ENCODE measurements at places on chromosomes 13 and 19. TPM values are rescaled to one million over a fixed set of nuclear protein-coding genes. Genes with fewer than 3 reads are reported as not detected.

Gene ZNF536
- total RNA-seq = not detected

Gene RGCC
- total RNA-seq = 1.4 TPM

Gene ZNF829
- total RNA-seq = 3.8 TPM

Gene SERPINE3
- not detected for total RNA-seq

Gene VAV1
- total RNA-seq = 1.7 TPM

Gene LILRA2
- not detected for total RNA-seq

Gene ADM5
- under 0.01 TPM for total RNA-seq

Gene ZNF230
- 3.6 TPM for total RNA-seq

Gene SMAD9
- 0.34 TPM for total RNA-seq

Gene PDX1
- total RNA-seq = not detected

Gene ZNF665
- total RNA-seq = 6.5 TPM

Gene IZUMO4
- 2.4 TPM for total RNA-seq

Gene MTIF3
- total RNA-seq = 66.7 TPM

Gene C19orf81
- total RNA-seq = 0.68 TPM

Gene C19orf85
- total RNA-seq = not detected

Gene RUBCNL
- total RNA-seq = 0.07 TPM

Gene MAST1
- total RNA-seq = 0.28 TPM

Gene TTYH1
- total RNA-seq = not detected

Gene ZNF99
- total RNA-seq = not detected

Gene ERICH6B
- not detected for total RNA-seq

Gene TGFBR3L
- 5.8 TPM for total RNA-seq

Gene TLE6
- not detected for total RNA-seq

Gene RFPL4AL1
- not detected for total RNA-seq

Gene ICAM5
- total RNA-seq = 6.4 TPM

Gene SLC15A1
- 1.3 TPM for total RNA-seq

Gene CAB39L
- 8.2 TPM for total RNA-seq

Gene PRTN3
- total RNA-seq = not detected

Gene LILRA5
- total RNA-seq = not detected

Gene STOML3
- total RNA-seq = not detected

Gene PLIN5
- not detected for total RNA-seq

Gene ZNF154
- 4.7 TPM for total RNA-seq

Gene C19orf38
- total RNA-seq = 0.71 TPM

Gene ZNF175
- 1.4 TPM for total RNA-seq

Gene TEX101
- not detected for total RNA-seq

Gene DHX34
- 20.3 TPM for total RNA-seq

All from nasal cavity respiratory epithelium epithelial cell of viscerocranial mucosa (primary cell).